Endothelial cell (in vitro differentiated cells): ENCODE measurements at places on chromosomes 12 and 14. TPM values are rescaled to one million over a fixed set of nuclear protein-coding genes. Genes with fewer than 3 reads are reported as not detected.

GPR132 gene
- total RNA-seq = not detected

BMAL2 gene
- 7.9 TPM for total RNA-seq

DNAH10 gene
- total RNA-seq = 1.2 TPM

PPFIA2 gene
- total RNA-seq = not detected

LRRC23 gene
- total RNA-seq = 5.7 TPM

SAMD15 gene
- total RNA-seq = 1.7 TPM

DNAJC22 gene
- 1.8 TPM for total RNA-seq

P2RX2 gene
- total RNA-seq = not detected

ACADS gene
- 5.6 TPM for total RNA-seq

PIWIL1 gene
- total RNA-seq = not detected

FOXM1 gene
- total RNA-seq = 24.3 TPM

BMP4 gene
- 101 TPM for total RNA-seq

CD163 gene
- 0.90 TPM for total RNA-seq

TCL1B gene
- total RNA-seq = not detected

C12orf75 gene
- total RNA-seq = 24.0 TPM

BHLHE41 gene
- total RNA-seq = 4.0 TPM

ADIPOR2 gene
- 41.8 TPM for total RNA-seq

GYS2 gene
- 0.08 TPM for total RNA-seq

HOXC9 gene
- 0.28 TPM for total RNA-seq

ADSS1 gene
- total RNA-seq = 6.1 TPM

FGF23 gene
- total RNA-seq = not detected

RIPK3 gene
- 2.6 TPM for total RNA-seq

COL2A1 gene
- 1.9 TPM for total RNA-seq

- H3K4me3 ChIP-seq = no peak overlapping the region
- no peak overlapping the region for H3K27ac ChIP-seq
- H3K27me3 ChIP-seq = no peaks in the 10 kb centered on the region
Observed at GRCh38 chr14:81802341-81802740, 268.7 kb upstream of the SEL1L start.

DNA sequence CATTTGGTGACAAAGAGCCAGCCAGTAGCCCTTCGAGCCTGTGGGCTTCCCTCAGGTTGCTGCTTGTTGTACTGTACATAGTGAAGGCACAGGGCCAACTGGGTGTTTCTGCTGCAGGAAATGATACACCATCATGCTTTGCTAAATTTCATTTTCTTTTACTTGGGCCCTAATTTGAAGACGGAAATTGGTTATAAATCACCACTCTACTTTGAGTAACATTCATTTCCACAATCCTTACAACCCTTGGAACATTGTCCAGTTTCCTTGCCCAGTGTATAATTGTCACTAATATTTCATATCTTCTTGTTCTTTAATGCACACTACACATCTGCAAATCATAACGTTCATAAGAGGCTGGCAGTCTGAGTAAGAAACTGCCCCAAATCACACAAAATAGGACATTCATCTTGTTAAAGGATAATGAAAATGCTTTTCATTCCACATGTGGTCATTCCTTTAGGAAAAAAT lies 30.2 kb downstream of the MSRB3 start:
- no peak overlapping the region for H3K27ac ChIP-seq
- no peaks in the 10 kb centered on the region for H3K27me3 ChIP-seq
- H3K36me3 ChIP-seq = no peaks in the 10 kb centered on the region
- no peak overlapping the region for H3K4me3 ChIP-seq
- DNase-seq = no peak

DNA sequence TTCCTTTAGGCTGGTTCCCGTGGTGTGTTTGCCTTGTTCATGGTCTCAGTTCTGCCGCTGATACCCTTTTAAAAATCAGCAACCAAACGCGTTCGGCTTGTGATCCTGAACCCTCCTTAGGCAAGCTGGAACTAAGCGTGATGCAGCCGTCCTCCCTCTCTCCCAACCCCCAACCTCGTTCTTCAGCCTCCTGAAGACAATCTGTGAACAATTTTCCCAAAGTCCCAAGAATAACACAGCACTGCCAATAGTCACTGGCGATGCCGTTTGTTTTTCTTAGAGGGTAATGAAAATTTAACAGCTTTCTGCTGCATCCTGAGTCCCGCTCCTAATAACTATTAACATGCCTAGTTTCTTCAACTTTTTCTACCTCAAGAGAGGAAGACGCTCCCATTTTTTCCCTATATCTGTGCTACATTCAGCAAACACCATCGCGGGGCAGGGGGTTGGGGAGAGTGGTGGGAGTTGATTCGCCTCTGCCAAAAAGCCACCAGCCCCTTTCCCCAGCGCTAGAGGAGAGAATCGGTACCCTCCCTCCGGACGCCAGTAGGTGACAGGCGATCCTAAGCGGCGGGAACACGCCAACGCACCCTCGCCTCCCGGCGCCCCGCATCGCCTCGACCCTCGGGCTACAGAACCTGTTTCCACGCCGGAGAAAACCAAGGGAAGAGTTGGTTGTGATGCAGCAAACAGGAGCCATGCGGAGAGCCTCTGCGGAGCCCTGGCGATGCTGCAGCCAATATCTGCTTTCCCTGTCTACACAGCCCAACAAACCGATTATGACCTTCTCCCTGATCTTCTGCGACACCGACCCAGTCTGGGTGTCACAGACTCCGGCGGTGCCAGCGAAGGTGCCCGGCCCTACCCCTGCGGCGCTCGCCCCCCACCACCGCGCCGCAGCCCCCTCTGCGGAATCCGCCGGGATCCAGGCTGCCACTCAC lies 752 bp downstream of the PRICKLE1 start:
- peaks cover 9% of the 10 kb centered on the region for H3K27me3 ChIP-seq
- H3K4me3 ChIP-seq = peak overlapping the region; percentile 88
- peaks cover 5% of the 10 kb centered on the region for H3K36me3 ChIP-seq
- no peak overlapping the region for H3K27ac ChIP-seq
- H3K4me1 ChIP-seq = peaks cover 22% of the 10 kb centered on the region

- peaks cover 14% of the 10 kb centered on the region for H3K4me1 ChIP-seq
- no peak overlapping the region for H3K4me3 ChIP-seq
- H3K36me3 ChIP-seq = peaks cover 20% of the 10 kb centered on the region
- H3K27ac ChIP-seq = no peak overlapping the region
Observed at GRCh38 chr12:110310763-110311162, 29.7 kb downstream of the ATP2A2 start.

GRCh38 chr12:19263672-19264071 lies 134.1 kb downstream of the PLEKHA5 start:
- H3K4me3 ChIP-seq = no peak overlapping the region
- H3K27ac ChIP-seq = peak overlapping the region; percentile 76
- no peaks in the 10 kb centered on the region for H3K27me3 ChIP-seq
- H3K36me3 ChIP-seq = no peaks in the 10 kb centered on the region
- H3K4me1 ChIP-seq = peaks cover 8% of the 10 kb centered on the region
- no peak for DNase-seq

DNA sequence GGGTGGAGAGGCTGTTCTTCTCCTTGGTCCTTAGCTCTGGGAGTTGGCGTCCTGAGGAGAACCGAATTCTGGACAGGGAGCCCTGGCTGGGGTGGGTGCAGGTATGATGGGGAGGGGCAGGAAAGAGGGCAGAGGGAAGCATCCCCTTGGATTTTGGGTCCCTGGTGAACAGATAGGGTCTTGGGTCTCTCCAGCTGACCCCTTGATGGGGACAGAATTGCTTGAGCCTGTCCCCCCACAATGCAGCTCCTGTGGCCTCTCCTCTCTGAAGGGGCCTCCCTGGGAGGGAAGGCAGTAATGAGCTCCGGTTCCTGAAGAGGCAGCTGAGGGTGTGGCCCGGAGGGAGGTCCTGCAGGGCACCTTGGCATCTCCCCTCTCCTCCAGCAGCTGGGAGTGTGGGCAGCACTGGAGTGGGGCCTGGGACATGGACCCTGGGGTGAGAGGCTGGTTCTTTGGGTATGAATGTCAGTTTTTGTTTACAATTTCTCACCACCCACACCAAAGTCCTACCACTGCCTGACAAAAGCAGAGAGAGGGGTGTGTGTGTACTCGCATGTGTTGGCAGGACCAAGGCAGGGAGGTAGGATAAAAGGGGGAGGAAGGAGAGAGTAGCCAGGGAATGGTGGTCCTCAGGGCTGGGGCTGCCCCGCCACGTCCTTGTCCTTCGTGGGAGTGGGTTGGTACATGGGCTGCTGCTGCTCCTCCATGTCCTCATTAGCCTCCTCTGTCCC lies 7.7 kb upstream of the CEBPE start:
- no peak overlapping the region for H3K4me3 ChIP-seq
- H3K36me3 ChIP-seq = peaks cover 16% of the 10 kb centered on the region
- peaks cover 7% of the 10 kb centered on the region for H3K27me3 ChIP-seq
- peaks cover 36% of the 10 kb centered on the region for H3K4me1 ChIP-seq
- DNase-seq = no peak

DNA sequence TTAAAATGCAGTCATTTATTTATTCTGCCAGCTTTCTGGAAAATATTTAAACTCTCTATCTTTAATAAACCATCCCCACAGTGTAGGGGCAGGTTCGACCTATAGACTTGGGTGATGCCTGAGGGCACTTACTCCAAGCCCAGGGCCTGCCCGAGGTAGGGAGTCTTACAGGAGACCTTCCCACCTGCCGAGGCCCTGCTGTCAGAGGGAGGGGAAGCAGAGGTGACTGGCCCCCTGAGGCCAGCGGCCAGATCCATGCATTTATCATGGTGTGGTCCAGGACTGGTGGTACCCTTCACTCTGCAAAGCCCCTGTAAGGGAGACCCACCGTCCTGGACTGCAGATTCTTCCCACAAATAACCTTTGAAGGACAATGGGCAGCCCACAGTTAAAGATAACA lies 7.6 kb downstream of the EML1 start:
- H3K4me1 ChIP-seq = peaks cover 2% of the 10 kb centered on the region
- DNase-seq = no peak
- no peak overlapping the region for H3K4me3 ChIP-seq
- H3K27ac ChIP-seq = no peak overlapping the region

GRCh38 chr14:79196216-79196615 lies 1015.1 kb downstream of the DIO2 start:
- no peak for DNase-seq
- H3K36me3 ChIP-seq = no peaks in the 10 kb centered on the region
- H3K27ac ChIP-seq = no peak overlapping the region

DNA sequence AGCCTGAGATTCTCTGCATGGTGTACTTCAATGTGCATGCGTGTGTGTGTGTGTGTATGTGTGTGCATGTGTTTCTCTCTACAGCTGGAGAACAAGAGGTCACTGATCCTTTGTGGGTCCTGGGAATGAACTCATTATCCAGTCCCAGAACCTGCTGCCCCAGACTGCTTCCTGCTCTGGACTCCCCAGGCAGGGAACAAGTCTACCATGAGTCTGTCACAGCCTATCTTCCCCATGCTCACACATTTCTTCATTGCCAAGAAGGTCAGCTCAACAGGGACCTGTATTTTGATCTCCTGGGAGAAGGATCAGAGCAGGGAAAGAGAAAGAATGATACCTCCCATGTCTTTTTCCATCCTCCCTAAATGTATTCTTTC lies 2.9 kb upstream of the AGAP2 start:
- no peak overlapping the region for H3K4me3 ChIP-seq
- peaks cover 45% of the 10 kb centered on the region for H3K4me1 ChIP-seq
- H3K27ac ChIP-seq = peak overlapping the region; percentile 55
- H3K36me3 ChIP-seq = peaks cover 16% of the 10 kb centered on the region
- peaks cover 25% of the 10 kb centered on the region for H3K27me3 ChIP-seq

- no peak for DNase-seq
- H3K27ac ChIP-seq = peak overlapping the region; percentile 12
- peaks cover 42% of the 10 kb centered on the region for H3K4me1 ChIP-seq
- H3K4me3 ChIP-seq = no peak overlapping the region
Observed at GRCh38 chr12:96131230-96131788, 62.9 kb upstream of the ELK3 start.

DNA sequence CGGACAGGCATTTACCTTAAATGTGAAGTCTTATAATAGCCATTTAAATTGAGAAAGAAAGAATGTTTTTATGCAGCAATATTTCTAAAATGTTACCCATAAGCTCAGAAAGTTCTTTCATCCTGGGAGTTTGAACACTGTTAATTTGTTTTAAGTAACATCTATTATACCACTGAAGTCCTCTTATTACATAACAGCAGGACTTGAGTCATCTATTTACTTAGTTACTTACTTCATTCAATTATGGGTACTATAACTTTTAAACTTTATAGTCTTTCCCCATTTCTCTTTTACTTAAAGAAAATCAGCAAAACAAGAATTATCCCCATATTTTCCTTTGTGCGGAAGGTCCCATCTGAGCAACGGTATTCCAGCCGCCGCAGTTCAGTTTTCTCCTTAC lies 473.1 kb downstream of the ETNK1 start:
- DNase-seq = no peak
- H3K36me3 ChIP-seq = no peaks in the 10 kb centered on the region
- H3K4me3 ChIP-seq = no peak overlapping the region
- no peak overlapping the region for H3K27ac ChIP-seq
- peaks cover 8% of the 10 kb centered on the region for H3K4me1 ChIP-seq
- no peaks in the 10 kb centered on the region for H3K27me3 ChIP-seq

- H3K27me3 ChIP-seq = no peaks in the 10 kb centered on the region
- DNase-seq = peak; percentile 58
- H3K4me3 ChIP-seq = no peak overlapping the region
- H3K27ac ChIP-seq = no peak overlapping the region
- no peaks in the 10 kb centered on the region for H3K36me3 ChIP-seq
Observed at GRCh38 chr12:13661005-13661887, 320.2 kb downstream of the GRIN2B start.

GRCh38 chr14:99530407-99531155 lies 49.4 kb downstream of the CCNK start:
- no peak for DNase-seq
- no peak overlapping the region for H3K27ac ChIP-seq
- H3K4me1 ChIP-seq = peaks cover 5% of the 10 kb centered on the region
- H3K27me3 ChIP-seq = peaks cover 10% of the 10 kb centered on the region

DNA sequence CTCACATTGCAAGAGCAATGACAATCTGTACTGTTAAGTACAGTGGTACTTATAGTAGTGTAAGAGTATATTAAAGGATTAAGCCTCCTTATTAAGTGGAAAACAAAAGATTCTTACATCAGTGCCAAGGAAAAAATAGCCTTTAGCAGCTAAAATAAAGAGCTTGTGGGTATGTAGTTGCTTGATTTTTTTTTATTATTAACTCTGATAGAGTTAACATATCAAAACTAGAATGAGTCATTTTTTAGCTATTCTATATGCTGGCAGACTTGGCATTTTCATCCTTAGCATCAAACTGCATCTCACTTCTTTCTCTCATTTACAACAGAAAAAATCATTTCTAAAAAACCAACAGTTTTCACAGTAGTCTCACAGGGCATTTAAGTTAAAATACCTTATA lies 86.5 kb downstream of the ATP2B1 start:
- H3K27ac ChIP-seq = no peak overlapping the region
- H3K36me3 ChIP-seq = no peaks in the 10 kb centered on the region
- DNase-seq = no peak
- peaks cover 2% of the 10 kb centered on the region for H3K27me3 ChIP-seq

GRCh38 chr12:113088971-113089756 lies 32.6 kb downstream of the DTX1 start:
- peak; percentile 34 for DNase-seq
- peaks cover 29% of the 10 kb centered on the region for H3K36me3 ChIP-seq
- H3K27ac ChIP-seq = peak overlapping the region; percentile 70
- H3K4me3 ChIP-seq = no peak overlapping the region
- H3K4me1 ChIP-seq = peaks cover 70% of the 10 kb centered on the region

DNA sequence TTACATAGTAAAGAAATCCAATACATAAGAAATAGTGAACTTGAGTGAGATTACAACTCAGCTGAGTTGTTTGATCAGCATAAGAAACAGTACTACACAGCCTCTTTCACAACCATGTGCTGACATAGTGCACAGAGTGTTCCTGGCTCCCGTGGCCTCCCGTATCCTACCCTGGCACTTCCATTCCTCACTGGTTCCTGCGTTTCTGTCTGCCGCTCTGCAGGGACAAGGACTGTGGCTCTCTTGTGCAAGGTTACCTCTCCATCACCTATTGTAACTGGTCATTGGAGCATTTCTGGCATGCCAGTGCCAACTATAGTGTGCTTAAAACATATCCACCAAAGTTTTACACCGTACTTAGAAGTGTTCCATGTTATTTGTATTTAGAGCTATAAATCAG lies 46.3 kb upstream of the PCED1B start:
- no peaks in the 10 kb centered on the region for H3K36me3 ChIP-seq
- H3K4me1 ChIP-seq = no peaks in the 10 kb centered on the region
- no peak overlapping the region for H3K4me3 ChIP-seq
- H3K27ac ChIP-seq = no peak overlapping the region
- no peak for DNase-seq
